NCI-H748 treated with DMSO at 0.1 percent for 48 hours (cell line): ENCODE measurements at places on chromosomes 16 and 17.

DNA sequence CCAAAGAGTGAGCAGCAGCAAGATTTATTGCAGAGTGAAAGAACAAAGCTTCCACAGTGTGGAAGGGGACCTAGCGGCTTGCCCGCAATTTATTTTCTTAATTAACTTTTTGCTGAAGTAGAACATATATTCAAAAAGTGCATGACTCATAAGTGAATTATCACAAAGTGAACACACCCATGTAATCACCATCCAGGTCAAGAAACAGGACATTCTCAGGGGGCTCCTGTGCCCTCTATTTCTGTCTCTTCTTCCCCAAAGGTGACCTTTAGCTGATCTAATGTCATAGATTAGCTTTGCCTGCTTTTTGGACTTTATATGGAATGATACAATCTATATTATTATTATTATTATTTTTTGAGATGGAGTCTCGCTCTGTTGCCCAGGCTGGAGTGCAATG, 19.9 kb downstream of the ERAL1 start:
- no peak for DNase-seq

GRCh38 chr17:72264682-72265405, 144.0 kb downstream of the SOX9 start:
- DNase-seq = no peak

DNA sequence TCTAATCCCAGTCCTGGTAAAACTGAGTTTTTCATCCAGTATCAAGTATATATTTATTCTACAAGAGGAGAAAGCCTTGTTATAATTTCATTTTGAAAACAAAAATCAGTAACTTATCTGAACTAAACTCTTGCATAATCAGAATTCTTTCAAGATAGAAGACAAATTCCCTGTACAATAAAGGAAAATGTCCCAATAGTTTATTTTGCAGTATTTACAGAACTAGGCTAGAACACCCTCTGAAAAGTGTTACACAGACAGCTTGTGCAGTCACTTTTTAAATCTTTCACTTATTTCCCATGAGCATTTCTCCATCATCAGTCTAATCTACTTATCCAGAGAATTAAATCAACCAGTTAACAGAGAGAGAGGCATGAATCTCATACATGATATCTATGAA, 48.5 kb downstream of the SPOP start:
- DNase-seq = no peak

GRCh38 chr17:76529224-76530094, 8.1 kb downstream of the CYGB start:
- DNase-seq = no peak

- no peak for DNase-seq
Measured at GRCh38 chr16:58882292-58882691, 148.2 kb upstream of the GOT2 start.

GRCh38 chr16:55041540-55042234, 111.0 kb downstream of the IRX5 start:
- DNase-seq = no peak

DNA sequence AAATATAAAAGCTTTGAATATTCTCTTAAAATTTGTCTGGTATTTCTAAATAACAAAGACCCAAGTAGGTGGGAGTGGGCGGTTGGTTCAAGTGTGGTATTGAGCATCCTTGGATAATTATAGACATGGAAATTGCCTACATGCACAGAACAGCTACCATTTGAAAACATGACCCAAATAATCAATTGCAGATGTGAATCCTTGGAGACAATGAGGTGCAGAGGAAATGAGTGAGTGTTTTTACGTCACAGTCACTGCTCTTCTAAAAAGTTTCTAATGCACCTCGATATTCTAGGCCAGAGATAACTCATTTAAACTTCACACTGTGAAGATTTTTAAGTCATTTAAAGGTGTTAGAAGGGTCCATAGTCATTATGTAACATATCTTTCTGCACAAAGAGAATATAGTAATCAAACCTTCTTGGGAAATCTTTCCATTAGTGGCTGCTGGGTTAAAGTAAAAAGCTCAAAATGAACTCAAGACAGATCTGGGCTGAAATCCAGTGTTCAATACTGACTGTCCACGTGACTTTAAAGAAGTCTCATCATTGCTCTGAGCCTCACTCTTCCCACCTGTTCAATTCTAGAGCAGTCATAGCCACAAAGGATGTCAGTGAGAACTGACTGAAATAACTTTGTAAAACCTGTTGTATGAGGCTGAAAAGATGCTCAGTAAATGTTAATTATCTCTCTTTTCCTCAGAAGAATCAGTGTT, 144.5 kb downstream of the CDH11 start:
- DNase-seq = no peak

- no peak for DNase-seq
Measured at GRCh38 chr17:38897671-38898290, 27.6 kb upstream of the LASP1NB start.

DNA sequence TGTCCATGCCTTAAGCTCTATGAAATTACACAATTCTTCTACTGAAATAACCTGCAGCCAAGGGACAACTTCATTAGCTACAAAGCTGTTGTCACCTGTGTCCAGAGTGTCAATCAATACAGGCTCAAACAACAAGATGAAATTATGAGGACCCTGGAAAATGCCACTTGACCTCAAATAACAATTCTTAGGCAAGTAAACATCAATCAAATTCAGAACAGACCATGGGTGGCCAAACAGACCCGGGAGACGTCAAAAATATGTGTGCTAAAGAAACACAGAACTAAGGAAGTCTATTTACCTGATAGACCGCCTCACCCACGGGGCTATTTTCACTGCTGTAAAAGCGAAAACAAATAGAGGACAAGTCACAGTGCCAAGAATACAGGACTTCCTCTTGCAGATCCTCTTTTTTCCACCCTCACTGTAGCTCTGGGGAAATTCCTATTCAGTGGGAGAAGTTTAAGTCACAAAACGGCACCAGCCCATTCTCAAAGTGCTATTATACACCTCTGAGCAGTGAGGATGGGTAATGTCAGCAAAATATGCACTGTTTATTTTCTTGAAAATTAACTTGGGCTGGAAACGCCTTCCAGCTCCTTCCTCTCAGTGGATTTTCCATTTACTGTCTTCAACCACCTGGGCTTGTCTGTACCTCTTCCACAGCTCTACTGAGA, 2.7 kb downstream of the LITAF start:
- DNase-seq = no peak

DNA sequence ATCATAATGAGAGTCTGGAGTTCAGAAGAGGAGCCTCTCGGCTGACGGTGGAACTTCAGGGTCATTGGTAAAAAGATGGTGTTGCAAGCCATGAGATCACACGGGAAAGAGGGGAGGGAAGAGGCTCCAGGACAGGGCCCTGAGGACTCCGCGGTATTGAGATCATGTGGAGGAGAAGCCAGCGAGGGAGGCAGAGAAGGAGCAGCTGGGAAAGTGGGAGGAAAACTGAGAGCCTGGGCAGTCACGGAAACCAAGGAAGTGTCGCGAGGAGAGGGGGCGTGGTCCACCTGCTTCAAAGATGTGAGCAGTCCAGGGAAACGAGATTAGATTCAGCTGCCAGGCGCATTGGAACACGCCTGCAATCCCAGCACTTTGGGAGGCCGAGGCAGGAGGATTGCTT, 27.7 kb upstream of the SBK1 start:
- no peak for DNase-seq

- no peak for DNase-seq
Measured at GRCh38 chr16:30065943-30066760, 592 bp downstream of the ALDOA start.

- no peak for DNase-seq
Measured at GRCh38 chr16:74623214-74623838, 16.4 kb upstream of the GLG1 start.

DNA sequence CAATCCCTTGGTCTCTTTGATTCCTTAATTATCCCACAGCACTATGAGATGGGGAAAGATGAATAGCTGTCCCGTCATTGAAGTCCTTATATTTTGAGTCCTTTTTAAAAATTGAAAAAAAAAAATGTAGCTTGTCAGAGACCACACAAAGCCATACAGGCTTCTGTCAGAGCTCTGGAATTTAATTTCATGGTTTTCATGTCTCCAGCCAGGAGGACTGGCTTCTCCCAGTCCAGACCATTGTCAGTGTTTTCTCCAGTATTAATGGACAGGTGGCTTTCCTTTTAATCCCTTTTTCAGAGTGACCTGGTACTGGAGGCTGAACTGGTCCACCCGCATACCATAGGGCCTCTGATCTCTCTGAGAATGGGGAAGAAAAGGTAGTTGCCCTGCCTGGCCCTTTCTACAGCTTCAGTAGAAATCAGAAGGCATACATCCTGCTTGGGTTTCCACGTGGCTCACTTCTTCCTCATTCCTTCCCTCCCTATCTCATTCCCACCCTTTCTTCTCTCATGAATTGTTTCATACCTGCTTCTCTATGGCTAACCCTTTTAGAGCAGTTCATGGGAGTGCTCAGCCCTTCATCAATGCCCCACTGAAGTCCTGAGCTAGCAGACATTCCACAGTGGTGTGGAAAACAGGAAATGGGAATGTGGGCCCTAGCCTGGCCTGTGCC, 29.1 kb downstream of the TRIM16 start:
- DNase-seq = no peak

DNA sequence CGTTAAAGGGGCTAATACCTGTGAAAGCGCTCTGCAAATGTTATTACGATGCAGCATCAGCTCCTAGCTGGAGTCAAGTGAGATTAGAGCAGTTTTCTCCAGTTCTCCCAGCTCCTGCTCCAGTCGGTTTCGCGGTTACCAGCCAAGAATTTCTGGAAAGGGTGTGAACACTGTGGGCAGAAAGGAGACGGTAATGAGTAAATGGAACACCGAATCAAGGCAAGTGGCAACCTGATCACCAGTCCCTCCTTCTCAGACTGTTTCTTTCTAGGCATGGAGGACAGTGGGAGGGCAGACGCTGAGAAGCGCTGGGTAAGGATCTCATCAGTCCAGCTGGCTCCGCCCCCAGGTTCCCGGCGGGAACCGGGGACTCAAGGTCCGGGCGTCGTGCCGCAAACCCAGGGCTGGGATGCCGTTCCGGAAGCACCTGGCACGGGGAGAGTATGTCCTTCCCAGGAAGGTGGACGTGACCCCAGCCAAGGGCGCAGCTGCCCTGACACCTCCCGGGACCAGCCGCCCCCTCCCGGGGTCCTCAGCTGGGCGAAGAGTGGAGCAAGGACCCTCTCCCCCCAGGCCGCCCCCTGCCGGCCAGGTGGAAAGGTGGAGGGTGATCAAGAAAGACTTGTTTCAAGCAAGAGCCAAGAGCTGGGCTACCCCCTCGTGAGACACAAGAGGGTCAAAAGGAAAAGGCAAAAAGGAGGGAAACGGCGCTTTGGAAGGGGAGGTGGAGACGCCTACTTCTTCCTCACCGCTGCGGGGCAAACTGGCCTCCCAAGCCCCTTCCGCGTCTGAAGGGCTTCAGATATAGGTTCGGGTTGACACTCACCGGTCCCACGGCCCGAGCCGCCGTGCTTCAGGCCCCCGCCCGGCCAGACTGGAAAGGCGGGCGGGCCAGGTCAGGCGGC, 481 bp downstream of the MYO19 start:
- DNase-seq = peak; percentile 72

- DNase-seq = no peak
Measured at GRCh38 chr17:31310260-31310659, 3.6 kb downstream of the EVI2B start.

DNA sequence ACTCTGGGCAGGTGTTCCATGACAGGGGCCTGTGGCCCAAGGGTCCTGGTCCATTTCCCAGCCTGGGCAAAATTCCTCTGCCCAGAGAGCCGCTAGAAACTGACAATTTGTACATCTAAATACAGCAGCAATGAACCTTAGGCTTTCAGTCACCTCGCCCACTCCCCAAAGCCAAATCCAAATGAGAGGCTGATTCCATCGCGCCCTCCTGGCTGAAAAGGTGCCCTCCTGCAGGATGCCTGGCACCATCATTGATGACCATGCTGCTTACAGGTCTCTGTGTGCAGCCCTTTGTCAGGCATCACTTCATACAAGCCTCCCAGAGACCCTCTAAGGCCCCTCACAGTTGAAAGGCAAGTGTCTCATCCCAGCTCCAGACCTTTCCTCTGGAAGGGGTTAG, 114.7 kb downstream of the C16orf78 start:
- DNase-seq = no peak

- DNase-seq = no peak
Measured at GRCh38 chr17:3766779-3767178, 34.2 kb downstream of the ITGAE start.

DNA sequence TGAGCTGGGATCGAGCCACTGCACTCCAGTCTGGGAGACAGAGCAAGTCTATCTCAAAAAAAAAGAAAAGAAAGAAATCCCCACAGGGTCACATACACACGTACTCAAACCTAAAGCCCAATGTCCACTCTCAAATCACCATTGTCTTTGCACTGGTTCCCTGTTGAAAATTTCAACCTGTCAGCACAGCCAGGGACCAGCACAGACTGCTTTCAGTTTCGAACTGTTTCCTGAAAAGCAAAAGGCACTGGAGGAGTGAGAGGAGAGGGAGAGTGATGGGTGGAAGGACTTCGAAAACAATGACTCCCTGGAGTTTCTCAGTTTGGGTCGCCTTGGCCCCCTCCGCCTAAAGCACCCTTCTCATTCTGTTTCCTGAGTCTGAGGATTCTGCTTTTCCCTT, 9.0 kb upstream of the CD300C start:
- no peak for DNase-seq

DNA sequence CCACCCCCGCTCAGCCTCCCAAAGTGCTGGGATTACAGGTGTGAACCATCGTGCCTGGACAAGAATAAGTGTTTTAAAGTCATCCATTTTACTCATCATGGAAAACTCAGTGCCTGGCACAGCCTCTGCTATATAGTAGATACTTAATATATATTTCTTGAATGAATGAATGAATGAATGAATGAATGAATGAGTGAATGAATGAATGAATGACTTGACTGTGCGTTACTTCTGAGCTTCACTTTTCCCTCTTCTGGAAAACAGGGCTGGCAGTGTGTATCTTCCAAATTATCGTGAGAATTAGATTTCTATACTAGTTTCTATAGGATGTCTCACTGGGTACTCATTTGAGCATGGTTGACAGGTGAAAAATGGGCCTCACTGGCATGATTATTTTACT, 307.3 kb upstream of the ERCC4 start:
- no peak for DNase-seq

DNA sequence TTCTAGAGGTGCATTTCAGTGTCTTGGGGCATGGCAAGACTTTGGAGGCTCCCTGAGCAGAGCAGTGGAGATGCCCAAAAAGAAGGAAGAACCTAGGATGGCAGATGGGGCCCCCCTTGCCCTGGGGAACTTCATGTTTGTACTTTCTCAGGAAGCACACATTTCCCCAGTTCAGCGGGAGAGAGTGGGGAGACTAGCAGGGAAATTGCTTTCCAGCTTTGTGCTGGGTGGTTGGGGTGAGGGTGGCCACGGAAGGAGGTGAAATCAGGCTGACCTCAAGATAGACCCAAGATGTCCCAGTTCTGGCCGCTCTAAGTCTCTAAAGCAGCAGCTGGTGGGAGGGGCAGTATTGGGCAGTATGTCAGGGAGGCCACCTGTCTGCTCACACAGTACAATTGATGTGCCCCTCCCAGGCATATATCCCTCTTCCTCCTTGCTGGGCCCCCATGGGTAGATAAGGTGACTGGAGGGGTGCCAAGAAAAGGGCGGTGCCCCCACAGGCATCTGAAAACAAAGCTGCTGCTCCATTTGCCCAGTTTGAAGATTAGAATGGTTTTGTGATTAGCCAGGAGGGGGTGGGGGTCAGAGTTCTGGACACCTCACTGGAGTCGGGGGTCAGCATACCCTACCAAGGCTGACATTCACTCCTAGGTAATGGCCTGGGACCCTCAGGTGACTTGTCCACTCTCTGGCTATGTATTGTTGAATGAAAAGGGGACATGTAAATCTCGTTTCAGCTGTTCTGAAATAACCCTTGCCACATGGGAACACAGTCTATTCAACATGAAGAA, 17.1 kb upstream of the NAGLU start:
- no peak for DNase-seq

GRCh38 chr16:65142276-65142675, 20.4 kb upstream of the CDH11 start:
- no peak for DNase-seq
